NCI-H1930 (cell line): ENCODE measurements at places on chromosomes 11 and 22.

DNA sequence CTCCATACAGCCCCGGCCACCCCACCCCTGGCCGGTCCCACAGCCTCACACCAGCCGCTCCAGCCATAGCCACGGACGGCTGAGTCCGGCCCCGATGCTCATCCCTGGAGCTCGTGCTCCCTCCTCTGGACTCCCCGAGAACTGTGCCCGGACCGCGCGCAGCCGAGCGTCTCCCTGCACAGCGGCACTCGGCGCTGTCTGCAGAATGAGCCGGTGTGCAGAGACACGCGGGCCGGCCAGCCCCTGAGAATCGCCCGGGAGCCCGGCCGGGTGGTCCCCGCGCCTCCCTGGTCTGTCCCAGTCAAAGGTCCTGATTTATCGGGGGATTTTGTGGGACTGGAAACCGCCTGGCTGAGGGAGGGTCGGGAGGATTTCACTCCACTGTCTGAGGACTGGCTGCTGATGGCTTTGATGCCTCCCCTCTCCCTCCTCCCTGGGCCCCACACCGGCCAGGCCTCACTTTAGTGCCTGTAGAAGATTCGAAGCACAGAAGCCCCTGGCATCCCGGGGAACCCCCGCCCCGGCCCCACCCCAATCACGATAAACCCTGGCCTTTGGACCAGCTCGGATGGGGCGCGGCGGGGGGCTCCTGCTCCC is 102.7 kb downstream of the BRD1 start:
- peak; percentile 67 for DNase-seq

GRCh38 chr22:35483730-35484129 is 56.9 kb upstream of the RASD2 start:
- DNase-seq, result no peak

DNA sequence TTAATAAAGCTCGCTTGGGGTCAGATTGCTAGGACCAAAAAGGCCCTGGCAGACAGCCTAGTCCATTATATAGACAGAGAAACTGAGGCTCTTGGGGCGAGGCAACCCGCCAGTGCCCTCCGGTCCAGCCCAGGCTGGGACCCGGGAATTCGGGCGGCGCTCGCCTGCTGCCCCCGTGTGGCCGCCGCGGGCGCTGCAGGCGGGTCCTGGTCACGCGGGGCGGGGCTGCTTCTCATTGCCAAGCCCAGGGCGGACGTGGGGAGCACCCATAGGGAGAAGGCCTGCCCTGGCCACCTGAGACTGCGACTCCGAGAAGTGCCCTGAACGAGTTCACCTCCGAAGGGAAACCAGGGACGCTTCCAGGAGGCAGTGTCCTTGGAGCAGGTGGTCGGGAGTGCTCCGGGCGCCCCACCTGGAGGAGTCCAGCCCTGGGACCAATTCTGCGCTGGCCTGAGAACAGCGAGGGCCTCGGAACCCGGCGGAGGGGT is 36.0 kb upstream of the CSNK1E start:
- DNase-seq, result peak; percentile 38

DNA sequence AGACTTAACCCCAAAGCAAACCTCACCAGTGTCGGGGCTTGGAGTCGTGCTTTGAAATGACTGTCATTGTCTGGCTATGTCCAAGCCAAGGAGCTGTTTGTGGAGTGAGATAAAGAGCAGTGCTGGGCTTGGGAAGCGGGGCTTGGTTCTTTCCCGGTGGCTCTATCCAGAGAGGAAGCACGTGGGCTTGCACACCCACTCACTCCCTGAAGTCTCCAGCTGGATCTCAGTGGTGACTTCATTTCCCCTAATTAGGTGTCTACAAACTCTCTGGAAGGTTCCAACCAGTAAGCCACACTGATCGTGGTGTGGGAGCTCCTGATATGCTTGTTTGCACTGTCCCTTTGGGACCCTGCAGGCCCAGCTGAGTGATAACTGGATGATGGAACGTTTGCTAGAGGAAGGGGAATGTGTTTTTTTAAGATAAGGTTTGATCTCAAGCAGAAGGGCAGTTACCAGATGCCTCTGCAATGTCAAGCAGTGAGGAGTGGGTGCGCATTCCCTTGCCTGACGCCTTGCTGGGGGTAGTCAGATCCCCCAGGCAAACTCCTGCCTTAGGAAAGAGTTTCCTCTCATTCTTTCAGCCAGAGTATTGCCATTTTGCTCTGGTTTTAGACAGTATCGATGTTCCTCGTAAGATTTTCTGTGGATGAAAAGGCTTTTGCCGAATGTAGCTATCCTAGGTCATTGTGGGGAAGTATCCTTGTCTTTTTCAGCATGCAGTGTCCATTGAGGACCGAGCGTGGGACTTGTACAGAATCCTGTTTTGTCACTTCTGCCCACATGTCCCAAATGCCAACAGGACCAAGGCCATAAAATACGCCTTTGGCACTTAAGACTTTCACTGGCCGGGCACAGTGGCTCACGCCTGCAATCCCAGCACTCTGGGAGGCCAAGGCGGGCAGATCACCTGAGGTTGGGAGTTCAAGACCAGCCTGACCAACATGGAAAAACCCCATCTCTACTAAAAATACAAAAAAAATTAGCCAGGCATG is 90.9 kb downstream of the MICAL2 start:
- no peak for DNase-seq

DNA sequence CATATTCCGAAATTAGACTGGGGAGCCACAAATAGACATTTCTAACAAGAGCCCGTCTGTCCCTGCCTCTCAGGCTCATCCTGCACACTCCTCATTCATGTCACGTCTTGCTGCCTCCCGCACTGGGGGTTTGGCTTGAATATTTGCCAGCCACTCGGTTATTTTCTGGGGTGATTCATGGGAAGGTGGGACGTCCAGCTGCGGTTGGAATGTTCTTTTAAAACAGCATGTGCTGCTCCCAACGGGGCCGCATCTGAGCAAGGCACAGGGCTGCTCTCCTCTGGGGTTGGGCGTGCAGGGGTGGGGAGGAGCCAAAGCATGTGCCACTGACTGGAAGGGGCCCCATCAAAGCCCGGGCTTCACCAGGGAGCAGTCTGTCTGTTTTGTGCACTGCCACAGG is 25.9 kb upstream of the SLC5A4 start:
- DNase-seq, result no peak

DNA sequence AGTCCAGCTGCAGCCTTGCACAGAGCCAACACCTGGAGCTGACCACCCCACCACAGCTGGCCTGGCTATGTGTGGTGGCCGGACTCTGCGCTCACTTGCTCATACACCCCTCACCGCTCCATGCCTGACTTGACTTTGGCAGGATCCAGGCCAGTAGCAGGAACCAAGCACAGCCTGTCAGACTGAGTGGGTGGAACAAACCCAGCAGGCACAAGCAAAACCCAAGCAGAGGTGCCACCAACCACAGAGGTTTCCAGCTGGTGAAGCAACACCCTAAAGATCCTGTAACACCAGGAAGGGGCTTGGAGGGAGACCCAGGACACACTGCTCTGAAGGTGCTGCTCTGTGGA is 44.9 kb upstream of the WNT11 start:
- DNase-seq, result no peak

- no peak for DNase-seq
Observed at GRCh38 chr11:64035576-64035975, at the start of gene FLRT1. Gene FLRT1 (plus strand): TSS chr11:64035931. CDS start chr11:64116268, 80,337 bp downstream.

DNA sequence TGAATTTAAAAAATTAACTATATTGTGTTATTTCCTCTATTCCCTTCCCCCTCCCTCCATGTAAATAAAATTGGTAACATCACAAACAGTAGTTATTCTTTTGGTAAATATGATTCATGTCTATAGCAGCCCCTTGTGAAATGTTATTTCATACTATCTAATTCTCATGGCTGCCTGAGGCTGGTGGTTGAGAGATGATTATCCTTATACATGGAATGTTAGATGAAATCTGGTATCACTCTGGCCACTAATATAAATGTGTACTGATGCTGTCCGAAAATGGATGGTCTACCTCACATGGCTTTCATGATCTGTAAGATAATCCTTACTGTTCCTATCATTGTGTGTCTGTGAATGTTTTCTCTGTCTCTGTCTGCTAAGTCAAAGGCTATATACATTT is 25.0 kb upstream of the EXPH5 start:
- no peak for DNase-seq

GRCh38 chr11:121795174-121795573 is 320.8 kb downstream of the BLID start:
- DNase-seq, result no peak

- DNase-seq, result no peak
Observed at GRCh38 chr22:19965771-19966709, 24.4 kb upstream of the TXNRD2 start.

DNA sequence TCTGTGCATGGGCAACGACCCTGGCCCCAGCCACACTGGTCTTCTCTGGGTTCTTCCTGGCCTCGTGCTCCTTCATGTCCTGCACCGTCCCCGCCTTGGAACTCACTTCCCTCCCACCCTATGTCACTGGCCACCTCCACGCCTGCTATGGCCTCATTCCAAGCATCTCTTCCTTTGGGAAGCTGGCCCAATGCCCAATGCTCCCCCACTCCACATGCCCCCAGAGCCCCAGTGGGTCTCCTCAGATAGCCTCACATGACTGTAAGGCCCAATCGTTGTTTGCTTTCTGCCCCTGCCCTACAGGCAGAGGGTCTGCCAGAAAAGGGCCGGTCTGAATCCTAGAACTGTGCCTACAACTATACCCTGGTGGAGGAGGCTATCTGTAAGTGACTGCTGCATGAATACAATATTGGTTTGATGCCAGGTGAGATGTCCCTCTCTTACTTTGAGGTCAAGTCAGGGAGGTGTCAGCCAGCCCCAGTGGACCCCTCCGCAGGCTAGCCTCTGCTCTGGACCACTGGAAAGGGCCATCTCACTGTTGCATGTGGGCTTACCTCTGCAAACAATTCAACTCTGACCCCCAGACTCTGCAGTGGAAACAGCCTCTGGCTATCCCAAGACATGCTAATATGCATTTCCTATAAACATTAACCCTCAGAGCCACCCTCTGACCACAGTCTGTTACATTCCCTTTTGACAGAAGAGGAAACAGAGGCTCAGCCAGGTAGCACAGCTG is 2.1 kb upstream of the GNAZ start:
- DNase-seq, result no peak

- DNase-seq, result no peak
Observed at GRCh38 chr11:105899772-105900171, 122.3 kb downstream of the MSANTD4 start.

- no peak for DNase-seq
Observed at GRCh38 chr11:27582621-27583020, 76.1 kb upstream of the LIN7C start.

DNA sequence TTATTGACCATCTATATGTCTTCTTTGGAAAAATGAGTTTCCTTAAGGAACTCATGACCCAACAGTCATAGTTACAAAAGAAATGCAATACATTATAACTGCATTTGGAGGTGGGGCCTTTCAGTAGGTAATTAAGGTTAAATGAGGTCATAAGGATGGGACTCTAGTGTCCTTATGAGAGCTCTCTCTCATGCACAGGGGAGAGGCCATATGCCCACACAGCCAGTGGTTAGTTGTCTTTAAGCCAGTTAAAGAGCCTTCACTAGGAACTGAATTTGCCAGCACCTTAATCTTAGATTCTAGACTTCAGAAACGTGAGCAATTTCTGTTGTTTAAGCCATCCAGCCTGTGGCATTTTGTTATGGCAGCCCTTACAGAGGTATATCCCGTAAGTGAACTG is 27.3 kb downstream of the INTS4 start:
- no peak for DNase-seq

GRCh38 chr11:13364388-13364787 is 86.8 kb downstream of the BMAL1 start:
- no peak for DNase-seq

- DNase-seq, result no peak
Observed at GRCh38 chr11:4065601-4066377, 28.8 kb upstream of the RRM1 start.

- no peak for DNase-seq
Observed at GRCh38 chr22:44191036-44191454, 10.3 kb downstream of the PARVG start.

- no peak for DNase-seq
Observed at GRCh38 chr11:95827696-95828095, 37.4 kb downstream of the CEP57 start.

GRCh38 chr22:33873186-33873585 is 47.1 kb downstream of the LARGE1 start:
- DNase-seq, result no peak

DNA sequence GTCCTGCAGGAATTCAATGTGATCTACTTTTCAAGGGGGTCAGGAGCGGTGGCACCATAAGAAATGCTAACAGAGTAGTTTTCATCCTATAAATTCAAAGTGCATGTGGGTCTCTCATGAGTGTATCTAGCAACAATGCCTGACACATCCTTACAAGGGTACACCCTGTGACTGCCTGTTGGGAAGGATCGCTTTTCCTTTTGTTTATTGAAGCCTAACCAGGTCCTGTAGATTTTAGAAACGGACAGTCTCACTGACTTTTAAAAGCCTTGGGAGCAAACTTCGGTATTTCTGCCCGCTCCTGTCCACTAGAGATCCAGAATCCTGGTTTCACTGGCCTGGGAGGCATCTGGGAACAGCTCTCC is 102.4 kb downstream of the MICAL2 start:
- DNase-seq, result no peak

GRCh38 chr11:8249482-8249881 is 14.2 kb downstream of the LMO1 start:
- DNase-seq, result no peak

DNA sequence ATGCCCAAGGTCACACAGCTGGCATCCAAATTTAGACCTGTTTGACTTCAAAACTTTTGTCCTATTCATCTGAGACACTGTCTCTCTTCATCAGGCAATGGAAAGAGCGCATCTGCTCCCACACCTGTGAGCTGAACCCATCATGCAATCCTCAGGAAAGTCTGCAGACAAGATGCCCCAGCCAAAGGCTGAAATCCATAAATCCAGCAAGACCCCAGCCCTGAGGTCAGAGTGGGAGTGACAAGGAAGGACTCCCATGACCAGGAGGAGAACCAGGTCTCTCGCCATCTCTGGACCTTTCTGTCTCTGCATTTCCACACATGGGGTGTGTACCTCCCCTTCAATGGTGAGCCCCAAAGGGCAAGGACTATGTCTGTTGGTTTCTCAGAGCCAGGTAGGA is 83.6 kb upstream of the HMGXB4 start:
- no peak for DNase-seq

DNA sequence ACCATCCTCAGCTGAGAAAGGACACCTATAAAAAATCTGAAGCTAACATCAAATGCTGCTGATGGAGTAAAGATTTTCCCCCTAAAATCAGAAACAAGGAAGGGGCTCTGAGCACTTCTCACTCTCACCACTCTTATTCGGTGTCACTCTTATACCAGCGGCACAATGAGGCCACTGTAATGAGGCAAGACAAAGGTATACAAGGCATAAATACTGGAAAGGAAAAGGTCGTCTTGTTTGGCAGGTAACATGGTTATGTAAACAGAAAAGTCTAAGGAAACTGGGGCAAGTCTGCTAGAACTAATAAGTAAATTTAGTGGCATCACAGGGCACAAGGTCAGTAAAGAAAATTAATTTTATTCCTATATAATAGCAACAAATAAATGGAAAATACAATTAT is 8.1 kb upstream of the MOB2 start:
- DNase-seq, result no peak

DNA sequence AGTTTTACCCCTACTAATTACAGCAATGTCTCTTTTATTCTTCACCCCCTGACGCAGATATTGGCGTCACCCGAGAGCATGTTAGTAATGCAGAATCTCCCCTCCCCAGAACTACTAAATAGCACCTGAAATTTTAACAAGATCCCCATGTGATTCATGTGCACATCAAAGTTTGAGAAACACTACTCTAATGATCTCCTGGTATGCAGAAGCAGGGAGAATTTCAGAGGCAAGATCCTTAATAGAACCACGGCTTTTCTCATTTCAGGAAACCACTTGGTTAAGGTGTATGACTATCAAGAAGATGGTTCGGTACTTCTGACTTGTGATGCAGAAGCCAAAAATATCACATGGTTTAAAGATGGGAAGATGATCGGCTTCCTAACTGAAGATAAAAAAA is 5.3 kb downstream of the CD3G start:
- no peak for DNase-seq
